ENCODE measurements at places on chromosomes 6 and 20.

DNA sequence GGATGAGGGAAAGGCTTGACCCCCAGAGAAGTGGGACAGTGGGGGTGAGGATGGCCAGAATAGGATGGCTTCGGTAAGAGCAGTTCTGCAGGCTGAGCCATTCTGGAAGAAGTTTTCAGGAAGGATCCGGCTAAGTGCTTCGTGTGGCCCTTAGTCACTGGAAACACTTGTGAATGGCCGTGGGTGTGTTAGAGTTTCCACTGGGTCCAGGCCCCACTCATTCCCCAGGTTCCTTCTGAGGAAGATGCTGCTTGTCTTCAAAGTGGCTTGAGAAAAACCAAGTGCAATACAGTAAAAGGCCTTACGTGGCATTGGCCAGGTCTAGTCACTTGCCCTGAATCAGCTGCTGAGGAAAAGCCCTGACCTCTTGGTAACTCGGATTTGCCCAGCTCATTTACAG is 27.9 kb downstream of the MANBAL start:
- no peak for DNase-seq

DNA sequence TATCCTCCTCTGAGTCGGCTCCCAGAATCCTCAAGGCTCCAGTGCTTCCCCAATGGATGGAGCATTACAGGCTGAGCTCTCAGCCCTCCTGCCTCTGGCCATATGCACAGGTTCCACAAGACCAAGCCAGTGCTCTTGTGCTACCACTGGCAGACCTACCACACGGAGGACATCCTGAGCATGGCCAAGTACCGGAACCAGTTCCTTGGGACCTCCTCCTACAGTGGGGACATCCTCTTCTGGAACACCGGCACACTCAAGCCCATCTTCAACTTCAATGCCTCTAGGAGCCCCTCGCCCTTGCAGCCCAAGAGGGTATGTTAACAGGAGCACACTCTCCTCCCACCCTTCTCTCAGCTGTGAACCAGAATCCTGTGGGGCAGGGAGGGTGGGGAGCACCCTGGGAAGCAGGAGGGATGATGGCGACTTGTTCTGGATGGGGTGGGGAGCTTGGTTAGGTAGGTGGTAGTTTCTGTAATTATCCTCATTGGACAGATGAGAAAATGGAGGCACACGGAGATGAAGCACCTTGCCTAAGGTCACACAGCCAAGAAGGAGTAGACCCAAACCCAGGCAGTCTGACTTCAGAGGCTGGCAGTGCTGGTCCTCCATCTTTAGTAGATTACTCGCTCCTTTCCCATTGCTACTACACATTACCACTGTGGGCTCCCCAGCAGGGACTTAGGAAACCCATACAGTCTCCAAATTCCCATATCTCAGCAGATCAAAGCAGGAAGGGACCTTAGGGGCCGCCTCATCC is 58.6 kb downstream of the EFCAB8 start:
- DNase-seq: no peak

DNA sequence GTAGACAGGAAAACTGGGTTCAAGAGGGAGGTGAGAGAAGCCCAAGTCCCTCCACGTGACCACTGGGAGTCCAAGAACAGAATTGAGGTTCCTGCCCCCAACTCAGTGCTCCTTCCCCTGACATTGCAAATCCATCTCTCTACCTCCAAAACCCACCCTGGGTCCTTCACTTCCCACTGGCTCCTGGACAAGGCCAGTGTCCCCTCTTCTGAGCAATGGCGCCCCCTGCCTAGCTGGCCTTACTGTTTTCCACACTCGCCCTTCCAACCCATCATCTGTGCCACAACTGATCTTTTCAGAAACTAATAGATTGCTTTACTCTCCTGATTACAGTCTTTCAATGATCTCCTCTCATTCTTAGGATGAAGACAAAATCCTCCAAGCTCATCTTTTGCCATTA is 200.3 kb downstream of the ANKRD60 start:
- no peak for DNase-seq

- DNase-seq: no peak
These were observed 142.3 kb upstream of the SASH1 start for GRCh38 chr6:148200293-148200692.

DNA sequence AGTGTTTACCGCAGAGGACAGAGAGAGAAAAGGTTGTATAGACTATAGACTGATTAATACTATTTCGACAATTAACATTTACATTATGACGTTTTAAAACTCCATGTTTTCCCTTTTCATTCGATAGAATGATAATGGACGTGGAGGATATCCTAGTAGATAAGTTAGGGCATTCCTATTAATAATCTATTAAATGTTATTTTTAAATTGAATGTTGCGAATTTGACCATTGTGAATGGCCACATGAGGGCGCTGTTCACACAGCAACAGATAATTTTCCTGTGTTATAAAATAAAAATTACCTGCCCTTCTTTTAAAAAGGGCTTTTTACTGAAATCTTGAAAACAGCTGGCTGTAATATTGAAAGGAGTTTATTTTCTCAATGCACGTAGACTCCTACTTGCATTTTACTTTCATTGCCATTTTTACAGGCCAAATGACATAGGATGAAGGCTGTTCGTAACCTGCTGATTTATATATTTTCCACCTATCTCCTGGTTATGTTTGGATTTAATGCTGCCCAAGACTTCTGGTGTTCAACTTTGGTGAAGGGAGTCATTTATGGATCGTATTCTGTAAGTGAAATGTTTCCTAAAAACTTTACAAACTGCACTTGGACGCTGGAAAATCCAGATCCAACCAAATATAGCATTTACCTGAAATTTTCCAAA is 3.3 kb downstream of the ADGRB3 start:
- DNase-seq: no peak
